ENCODE measurements at places on chromosomes 16 and 17. TPM values are rescaled to one million over a fixed set of nuclear protein-coding genes. Genes with fewer than 3 reads are reported as not detected.

TIMP2 gene
- 0.86 TPM for total RNA-seq

DHRS7B gene
- 7.3 TPM for total RNA-seq

LGALS9C gene
- 0.26 TPM for total RNA-seq

CA7 gene
- total RNA-seq = not detected

TP53TG3C gene
- total RNA-seq = not detected

NLRC3 gene
- total RNA-seq = 49.1 TPM

TP53TG3B gene
- not detected for total RNA-seq

EEF2K gene
- total RNA-seq = 29.0 TPM

EPX gene
- total RNA-seq = not detected

AOC3 gene
- total RNA-seq = 3.0 TPM

DPEP3 gene
- 0.19 TPM for total RNA-seq

SLC12A3 gene
- total RNA-seq = not detected

TMC6 gene
- total RNA-seq = 351 TPM

SLC47A1 gene
- 0.19 TPM for total RNA-seq

ZSCAN32 gene
- total RNA-seq = 10.5 TPM

CFAP97D1 gene
- total RNA-seq = not detected

ZNF689 gene
- total RNA-seq = 12.1 TPM

RNF157 gene
- total RNA-seq = 15.5 TPM

ST6GALNAC1 gene
- 2.5 TPM for total RNA-seq

APOBR gene
- 4.2 TPM for total RNA-seq

HOXB13 gene
- total RNA-seq = not detected

SDK2 gene
- total RNA-seq = 0.26 TPM

TMEM235 gene
- not detected for total RNA-seq

TXNDC11 gene
- total RNA-seq = 33.8 TPM

YPEL3 gene
- 34.7 TPM for total RNA-seq

KRTAP4-5 gene
- not detected for total RNA-seq

KAT8 gene
- total RNA-seq = 50.2 TPM

TRPV3 gene
- total RNA-seq = 0.86 TPM

RMI2 gene
- total RNA-seq = 31.6 TPM

MMP2 gene
- not detected for total RNA-seq

TAT gene
- total RNA-seq = not detected

C17orf67 gene
- 5.0 TPM for total RNA-seq

HOXB2 gene
- total RNA-seq = 2.0 TPM

PSMC5 gene
- total RNA-seq = 102 TPM

MPP2 gene
- total RNA-seq = 1.3 TPM

NEUROD2 gene
- total RNA-seq = not detected

EMP2 gene
- 0.15 TPM for total RNA-seq

HBA1 gene
- total RNA-seq = not detected

Data from activated T-helper 17 cell treated with anti-CD3 and anti-CD28 coated beads, Interleukin-2, amount 50 U/mL, for 72 hours (primary cell).